Heart right ventricle (tissue), 16 donors: ENCODE measurements at places on chromosomes 7 and 10. TPM values are rescaled to one million over a fixed set of nuclear protein-coding genes. Genes with fewer than 3 reads are reported as not detected.

RINT1 gene
- 14.1 TPM for total RNA-seq

NAMPT gene
- total RNA-seq = 97.1 TPM

POP7 gene
- total RNA-seq = 23.9 TPM

C10orf62 gene
- total RNA-seq = 1.3 TPM

ATOH7 gene
- not detected for total RNA-seq

FAM131B gene
- not detected for total RNA-seq

PIP gene
- not detected for total RNA-seq

TMEM229A gene
- total RNA-seq = not detected

WNT2 gene
- 0.17 TPM for total RNA-seq

DNA sequence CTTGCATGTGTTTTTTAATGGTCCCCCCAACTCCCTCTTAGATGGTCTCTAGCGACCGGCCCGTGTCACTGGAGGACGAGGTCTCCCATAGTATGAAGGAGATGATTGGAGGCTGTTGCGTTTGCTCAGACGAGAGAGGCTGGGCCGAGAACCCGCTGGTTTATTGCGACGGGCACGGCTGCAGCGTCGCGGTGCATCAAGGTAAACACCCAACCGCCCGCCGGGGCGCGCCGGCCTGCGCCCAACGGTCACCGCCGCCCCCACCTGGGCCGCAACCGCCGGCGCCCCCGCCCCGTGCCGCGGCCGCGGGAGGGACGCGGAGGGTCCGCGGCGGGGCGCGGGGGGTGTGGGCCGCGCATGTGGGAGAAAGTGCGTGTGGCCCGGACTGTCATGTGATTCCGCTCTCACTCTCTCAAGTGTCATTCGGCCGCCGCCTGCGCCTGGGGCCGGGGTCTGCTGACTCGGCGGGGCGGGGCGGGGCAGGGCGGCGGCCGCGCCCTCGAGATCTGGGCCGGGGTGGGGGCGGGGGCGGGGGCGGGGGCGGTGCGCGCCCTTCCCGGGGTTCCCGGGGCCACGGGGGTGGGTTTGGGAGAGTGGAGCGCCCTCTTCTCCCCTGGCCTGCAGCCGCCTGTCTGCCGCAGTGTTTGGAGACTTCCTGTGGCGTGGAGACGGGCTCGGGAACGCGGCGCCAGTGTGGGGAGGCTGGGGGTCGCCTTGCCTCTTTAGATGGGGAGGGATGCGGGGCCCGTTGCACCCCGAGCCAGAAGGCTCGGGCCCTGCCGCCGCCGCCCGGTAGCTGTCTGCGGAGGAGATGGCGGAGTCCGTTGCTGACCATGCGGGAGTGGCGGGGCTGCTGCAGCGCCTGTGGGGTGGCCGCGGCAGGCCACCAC, 817 bp downstream of the MLLT10 start:
- DNase-seq = peak; percentile 62
- no peaks in the 10 kb centered on the region for H3K27me3 ChIP-seq
- peaks cover 36% of the 10 kb centered on the region for H3K36me3 ChIP-seq
- peak overlapping the region; percentile 99 for H3K27ac ChIP-seq

DNA sequence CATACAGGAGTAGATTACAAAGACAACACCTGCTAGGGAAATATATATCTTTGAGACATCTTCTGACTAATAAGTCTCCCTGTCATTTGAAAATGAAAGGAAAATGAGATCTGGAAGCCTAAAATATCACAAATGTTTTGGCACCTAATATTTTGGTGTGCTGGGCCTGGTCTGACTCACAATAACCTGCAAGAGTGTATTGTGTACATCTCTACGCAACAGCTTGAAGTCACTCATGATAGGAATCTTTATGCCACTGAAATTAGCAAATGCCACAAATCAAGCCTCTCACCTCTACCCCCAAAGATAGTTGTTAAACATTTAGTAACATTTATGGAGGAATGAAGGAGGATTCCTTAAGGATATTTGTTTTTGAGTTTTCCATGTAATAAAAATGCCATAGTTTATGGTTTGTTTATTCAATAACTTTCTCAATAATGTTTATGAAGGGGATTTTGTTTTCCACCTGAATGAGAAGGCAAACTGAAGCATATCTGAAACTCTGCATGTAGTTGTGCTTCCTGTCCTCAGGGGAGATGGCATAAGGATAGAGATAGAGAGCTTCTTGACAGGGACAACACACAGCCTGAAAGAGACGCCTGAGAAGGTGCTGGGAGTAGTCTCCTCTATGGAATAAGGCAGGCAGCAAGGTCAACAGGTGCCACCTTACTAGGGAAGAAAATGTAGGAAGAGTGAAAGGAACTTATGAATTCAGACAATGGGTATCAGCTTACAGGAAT, 197.4 kb downstream of the AHR start:
- no peaks in the 10 kb centered on the region for H3K27me3 ChIP-seq
- no peaks in the 10 kb centered on the region for H3K4me1 ChIP-seq
- no peak for DNase-seq
- no peak overlapping the region for H3K4me3 ChIP-seq
- H3K27ac ChIP-seq = no peak overlapping the region

DNA sequence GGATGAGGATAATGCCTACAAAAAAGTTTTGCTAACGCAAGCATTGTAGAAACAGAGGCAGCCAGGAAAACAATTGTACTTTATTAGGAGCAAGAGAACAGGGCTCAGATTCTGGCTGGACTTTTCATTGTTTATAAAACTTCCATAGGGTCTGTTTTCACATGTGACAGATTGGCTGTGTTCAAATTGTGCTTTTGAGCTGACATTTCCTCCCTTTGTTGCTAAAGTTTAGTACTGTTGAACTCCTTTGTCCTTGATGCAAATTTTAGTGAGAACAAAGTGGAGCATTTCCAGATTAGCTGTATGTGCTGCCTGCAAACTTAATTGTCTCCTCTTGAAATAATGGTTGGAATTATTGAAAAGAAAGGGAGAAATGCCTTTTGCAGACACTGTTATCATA, 221.0 kb upstream of the FZD1 start:
- H3K36me3 ChIP-seq = no peaks in the 10 kb centered on the region
- no peak overlapping the region for H3K4me3 ChIP-seq
- H3K27me3 ChIP-seq = no peaks in the 10 kb centered on the region
- H3K27ac ChIP-seq = no peak overlapping the region
- no peaks in the 10 kb centered on the region for H3K4me1 ChIP-seq
- no peak for DNase-seq

GRCh38 chr7:19369806-19370205, 224.6 kb upstream of the FERD3L start:
- H3K36me3 ChIP-seq = no peaks in the 10 kb centered on the region
- no peak overlapping the region for H3K27ac ChIP-seq
- H3K27me3 ChIP-seq = no peaks in the 10 kb centered on the region
- no peaks in the 10 kb centered on the region for H3K4me1 ChIP-seq

- no peaks in the 10 kb centered on the region for H3K36me3 ChIP-seq
- H3K27me3 ChIP-seq = no peaks in the 10 kb centered on the region
- H3K4me3 ChIP-seq = no peak overlapping the region
- H3K4me1 ChIP-seq = no peaks in the 10 kb centered on the region
These were observed 245.9 kb downstream of the POM121L12 start for GRCh38 chr7:53281312-53281711.

DNA sequence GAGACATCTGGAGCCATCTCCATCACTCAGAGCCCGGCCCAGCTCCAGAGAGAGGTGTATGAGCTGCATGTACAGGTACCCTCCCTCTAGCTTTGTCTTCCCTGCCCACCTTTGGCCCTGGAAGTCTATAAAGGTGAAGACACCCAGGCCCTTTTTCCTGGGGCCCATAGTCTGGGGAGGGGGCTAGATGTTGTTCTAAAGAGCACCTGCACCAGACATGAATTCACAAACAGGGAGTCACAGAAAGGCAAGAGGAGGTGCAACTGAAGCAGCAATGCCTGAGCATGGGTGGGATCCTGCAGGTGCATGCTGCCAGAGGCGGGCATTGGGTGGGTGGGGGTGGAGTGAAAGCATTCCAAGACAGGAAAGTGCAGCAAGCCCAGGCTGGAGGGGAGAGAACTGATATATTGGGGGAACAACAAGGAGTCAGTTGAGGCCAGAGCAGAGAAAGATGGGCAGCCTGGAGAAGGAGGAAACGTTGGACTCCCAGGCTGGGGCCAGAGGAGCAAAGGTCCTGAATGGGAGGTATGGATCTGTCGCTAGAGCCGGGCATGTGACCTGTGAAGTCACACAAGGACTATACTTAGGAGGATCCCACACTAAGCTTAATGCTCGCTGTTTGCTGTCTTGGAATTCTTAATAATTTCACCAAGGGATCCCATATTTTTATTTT, 11.7 kb downstream of the CDHR1 start:
- no peak overlapping the region for H3K4me3 ChIP-seq
- no peaks in the 10 kb centered on the region for H3K4me1 ChIP-seq
- no peak for DNase-seq

GRCh38 chr10:84405662-84406061, 77.3 kb downstream of the CCSER2 start:
- H3K4me3 ChIP-seq = no peak overlapping the region
- no peaks in the 10 kb centered on the region for H3K36me3 ChIP-seq
- DNase-seq = no peak
- H3K27ac ChIP-seq = no peak overlapping the region
- H3K27me3 ChIP-seq = no peaks in the 10 kb centered on the region
- no peaks in the 10 kb centered on the region for H3K4me1 ChIP-seq

DNA sequence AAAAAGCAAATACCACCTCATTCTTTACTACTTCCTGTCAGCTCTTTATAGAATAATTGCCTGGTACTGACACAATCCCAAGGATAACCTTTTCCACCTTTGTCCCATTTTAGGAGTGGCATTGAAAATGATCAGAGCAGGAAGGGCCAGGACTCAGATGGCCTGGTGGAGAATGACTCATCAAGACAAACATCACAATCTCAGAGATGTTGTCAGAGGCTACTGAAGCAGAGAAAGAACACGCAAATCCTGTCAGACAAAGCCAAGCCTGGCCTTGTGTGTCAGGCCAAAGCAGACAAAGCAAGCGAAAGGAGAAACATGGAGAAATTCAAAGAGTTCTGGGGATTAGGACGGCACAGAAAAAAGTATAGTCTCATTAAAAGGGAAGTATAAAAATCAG, 40.9 kb downstream of the NSUN6 start:
- DNase-seq = no peak
- H3K4me1 ChIP-seq = peaks cover 16% of the 10 kb centered on the region
- H3K27me3 ChIP-seq = no peaks in the 10 kb centered on the region
- peaks cover 50% of the 10 kb centered on the region for H3K36me3 ChIP-seq
- peak overlapping the region; percentile 65 for H3K27ac ChIP-seq
- no peak overlapping the region for H3K4me3 ChIP-seq

- H3K4me1 ChIP-seq = peaks cover 8% of the 10 kb centered on the region
- no peak for DNase-seq
- H3K27ac ChIP-seq = no peak overlapping the region
- H3K36me3 ChIP-seq = no peaks in the 10 kb centered on the region
These were observed 47.4 kb upstream of the MACC1 start for GRCh38 chr7:20264623-20265022.

GRCh38 chr10:123359539-123359938, 205.3 kb downstream of the BUB3 start:
- H3K27ac ChIP-seq = no peak overlapping the region
- no peaks in the 10 kb centered on the region for H3K4me1 ChIP-seq
- H3K27me3 ChIP-seq = no peaks in the 10 kb centered on the region

GRCh38 chr10:123645615-123646014, 20.5 kb upstream of the GPR26 start:
- peaks cover 43% of the 10 kb centered on the region for H3K27me3 ChIP-seq
- no peaks in the 10 kb centered on the region for H3K4me1 ChIP-seq
- H3K27ac ChIP-seq = no peak overlapping the region
- H3K4me3 ChIP-seq = no peak overlapping the region

DNA sequence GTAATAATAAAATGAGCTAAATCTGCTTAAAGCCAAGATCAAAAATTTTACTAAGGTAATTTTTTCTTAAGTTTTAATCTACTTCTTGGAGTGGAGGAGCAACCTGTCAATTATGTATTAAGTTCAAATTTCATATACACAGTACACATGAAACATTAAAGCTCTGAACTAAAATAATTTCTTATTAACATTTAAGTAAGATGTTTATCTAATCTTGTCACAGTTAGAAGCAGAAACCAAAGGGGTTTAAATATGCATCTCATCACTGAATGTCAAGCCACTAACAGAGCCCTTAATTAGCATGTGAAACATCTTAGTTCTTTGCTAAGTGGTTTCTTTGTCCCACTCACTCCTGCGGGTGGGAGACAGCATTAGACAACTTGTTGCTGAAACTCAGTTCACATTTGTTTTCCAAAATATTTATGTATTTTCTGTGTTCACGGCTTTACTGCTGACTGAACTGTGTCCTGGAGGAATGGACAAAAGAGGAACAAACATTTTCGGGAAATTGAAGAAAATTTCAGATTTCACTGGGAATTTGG, 130.9 kb upstream of the MBL2 start:
- H3K27ac ChIP-seq = no peak overlapping the region
- no peak overlapping the region for H3K4me3 ChIP-seq
- no peaks in the 10 kb centered on the region for H3K4me1 ChIP-seq
- no peaks in the 10 kb centered on the region for H3K27me3 ChIP-seq
- no peaks in the 10 kb centered on the region for H3K36me3 ChIP-seq

DNA sequence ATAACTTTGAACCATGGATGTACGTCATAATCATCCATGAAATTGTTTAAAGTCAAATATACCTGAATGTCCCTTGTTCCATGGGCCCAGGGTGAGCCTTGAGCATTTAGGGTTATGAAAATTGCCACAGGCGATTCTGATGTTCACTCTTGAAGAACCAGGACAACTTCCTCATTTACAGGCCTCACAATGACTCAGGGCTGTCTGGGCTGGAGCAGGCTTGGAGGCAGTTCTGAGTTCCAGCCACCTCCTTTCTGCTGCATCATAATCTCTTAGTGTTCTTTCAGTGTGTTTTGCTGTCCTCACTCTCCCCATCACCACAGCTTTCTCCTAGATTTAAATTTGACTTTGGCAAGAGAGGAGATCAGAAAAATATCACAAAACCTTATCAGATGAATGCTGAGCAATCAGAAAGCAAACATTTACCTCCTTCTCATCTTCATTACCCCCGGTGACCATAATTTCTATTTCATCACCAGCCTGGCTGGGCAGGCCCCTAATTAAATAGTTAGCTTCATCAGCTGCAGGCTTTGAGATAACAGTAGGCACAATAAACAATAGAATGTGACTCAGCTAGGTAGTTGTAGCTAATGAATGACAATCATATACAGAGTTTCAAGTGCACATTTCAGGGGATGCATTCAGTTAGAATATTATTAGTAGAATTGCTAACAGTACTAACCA, 571.0 kb downstream of the SH2D4B start:
- no peaks in the 10 kb centered on the region for H3K27me3 ChIP-seq
- H3K4me1 ChIP-seq = no peaks in the 10 kb centered on the region
- no peak overlapping the region for H3K4me3 ChIP-seq
- no peak for DNase-seq

DNA sequence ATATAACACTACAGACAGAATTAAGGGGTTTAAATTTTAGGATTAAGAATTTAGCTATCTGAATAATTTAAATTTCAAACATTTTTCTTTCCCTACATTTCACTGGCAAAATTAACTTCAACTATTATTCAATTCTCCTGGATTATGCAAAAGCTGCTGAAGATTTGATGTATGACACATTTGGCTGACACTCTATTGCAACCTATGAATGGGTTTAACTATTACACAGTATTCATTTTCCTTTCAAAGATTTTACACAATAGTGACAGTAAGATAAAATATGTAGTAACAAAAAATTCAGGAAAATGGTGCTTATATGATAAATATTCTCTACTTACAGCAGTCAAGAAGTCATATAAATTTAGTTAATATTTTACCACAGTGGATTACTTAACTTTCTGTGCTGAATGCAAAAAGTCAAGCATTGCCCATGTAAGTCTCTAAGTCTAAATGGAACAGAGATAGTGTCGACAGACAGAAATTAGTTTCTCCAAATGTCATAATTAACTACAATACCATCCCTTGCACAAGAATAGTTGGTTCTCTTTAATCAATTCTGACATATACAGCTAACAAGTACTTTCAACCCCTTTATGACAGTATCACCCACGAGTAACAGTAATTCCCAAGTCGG, 194.1 kb upstream of the FRMD4A start:
- no peaks in the 10 kb centered on the region for H3K36me3 ChIP-seq
- H3K27me3 ChIP-seq = no peaks in the 10 kb centered on the region
- H3K4me3 ChIP-seq = no peak overlapping the region
- H3K27ac ChIP-seq = no peak overlapping the region
- no peaks in the 10 kb centered on the region for H3K4me1 ChIP-seq
- no peak for DNase-seq
